Effector memory CD8-positive, alpha-beta T cell (primary cell): ENCODE measurements at places on chromosomes 5 and 9.

DNA sequence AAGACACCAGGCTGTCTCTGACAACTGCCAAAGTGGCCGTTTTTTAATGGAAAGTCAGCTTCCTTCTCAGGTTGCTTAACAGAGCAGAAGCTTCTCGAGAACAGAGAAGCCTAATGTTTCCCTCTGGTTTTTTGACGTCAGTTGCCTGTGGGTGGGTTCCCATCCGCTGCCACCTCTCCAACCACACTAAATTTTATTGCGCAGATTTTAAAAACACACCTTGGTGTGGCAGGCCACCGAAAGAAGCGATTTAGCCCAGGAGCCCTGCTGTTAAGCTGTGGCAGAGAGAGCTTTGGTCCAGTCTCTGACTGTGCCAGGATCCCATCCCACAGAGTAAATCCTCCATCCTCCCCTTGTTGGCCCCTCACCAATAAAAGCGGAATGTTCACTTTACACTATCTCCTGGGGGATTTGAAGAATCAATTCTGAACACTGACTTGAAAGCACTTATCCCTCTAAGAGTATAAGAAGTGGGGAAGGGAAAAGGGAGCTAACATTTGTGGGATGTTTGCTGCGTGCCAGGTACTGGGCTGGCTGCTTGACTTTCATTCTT lies 181.6 kb downstream of the AOPEP start:
- H3K4me3 ChIP-seq = no peak overlapping the region
- H3K4me1 ChIP-seq = peaks cover 5% of the 10 kb centered on the region
- H3K27ac ChIP-seq = no peak overlapping the region
- no peaks in the 10 kb centered on the region for H3K27me3 ChIP-seq
- peaks cover 5% of the 10 kb centered on the region for H3K36me3 ChIP-seq

DNA sequence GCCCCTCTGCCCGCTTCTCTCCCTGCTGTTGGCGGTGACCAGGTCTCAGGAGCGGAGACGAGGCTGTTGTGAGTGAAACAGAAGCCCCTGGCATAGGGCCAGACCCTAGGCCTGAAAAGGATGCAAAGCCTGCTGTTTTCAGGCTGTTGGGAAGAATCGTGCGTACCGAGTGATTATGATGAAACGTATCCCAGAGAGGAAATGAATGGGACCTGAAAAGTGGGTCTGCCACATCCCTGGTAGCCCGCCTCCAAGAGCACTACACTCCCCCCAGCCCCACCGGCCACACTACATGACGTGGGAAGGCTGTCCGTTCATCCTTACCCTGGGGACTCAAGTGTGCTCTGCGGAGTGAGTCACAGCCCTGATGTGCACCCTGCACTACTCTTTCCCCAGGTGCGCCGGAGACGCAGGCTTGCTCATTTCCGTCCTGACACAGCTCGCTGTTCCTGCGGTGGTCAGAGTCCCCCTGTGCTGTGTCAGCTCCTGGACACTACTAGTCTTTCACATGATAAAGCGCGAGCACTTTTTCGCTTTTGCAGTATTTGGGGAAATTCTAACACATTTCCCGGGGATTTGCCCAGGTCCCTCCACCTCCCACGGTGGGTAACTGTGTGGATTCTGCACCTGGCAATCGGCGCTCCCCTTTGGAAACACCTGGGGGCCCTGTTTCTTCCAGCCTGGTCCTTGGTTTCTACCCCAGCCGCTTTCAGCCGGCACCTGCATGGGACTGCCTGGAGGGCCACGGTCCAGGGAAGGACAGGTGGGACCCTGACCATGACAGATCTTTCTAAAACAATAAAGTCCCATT lies 91.5 kb downstream of the ANKRD33B start:
- H3K36me3 ChIP-seq = no peaks in the 10 kb centered on the region
- no peak overlapping the region for H3K27ac ChIP-seq
- DNase-seq = no peak
- H3K27me3 ChIP-seq = no peaks in the 10 kb centered on the region

DNA sequence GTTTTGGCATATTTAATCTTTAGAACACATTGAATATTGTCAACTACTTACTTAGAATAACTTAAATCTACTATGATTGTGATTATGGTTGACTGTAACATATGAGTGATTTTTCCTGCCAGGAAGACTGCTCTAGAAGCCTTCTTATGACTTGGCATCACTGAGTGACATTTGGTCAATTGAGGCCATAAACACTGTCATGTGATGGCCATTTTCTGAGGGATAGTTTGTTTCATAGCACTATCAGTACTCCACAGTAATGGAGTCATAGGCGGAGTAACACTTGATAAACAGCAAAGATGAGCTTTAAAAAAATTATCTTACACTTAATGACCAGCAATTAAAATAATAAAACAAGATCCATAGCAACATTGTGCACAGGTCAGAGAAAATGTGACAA lies 31.0 kb downstream of the C9orf40 start:
- H3K36me3 ChIP-seq = peaks cover 4% of the 10 kb centered on the region
- H3K4me1 ChIP-seq = no peaks in the 10 kb centered on the region
- H3K27ac ChIP-seq = no peak overlapping the region
- H3K4me3 ChIP-seq = no peak overlapping the region

GRCh38 chr5:133432956-133433532 lies 179.3 kb downstream of the FSTL4 start:
- no peaks in the 10 kb centered on the region for H3K4me1 ChIP-seq
- H3K36me3 ChIP-seq = no peaks in the 10 kb centered on the region
- peaks cover 20% of the 10 kb centered on the region for H3K27me3 ChIP-seq
- no peak overlapping the region for H3K27ac ChIP-seq
- H3K4me3 ChIP-seq = no peak overlapping the region

- no peaks in the 10 kb centered on the region for H3K27me3 ChIP-seq
- no peak overlapping the region for H3K4me3 ChIP-seq
- H3K27ac ChIP-seq = peak overlapping the region; percentile 16
- no peak for DNase-seq
- peaks cover 1% of the 10 kb centered on the region for H3K4me1 ChIP-seq
Measured at GRCh38 chr9:135851748-135852147, 55.6 kb downstream of the CAMSAP1 start.

DNA sequence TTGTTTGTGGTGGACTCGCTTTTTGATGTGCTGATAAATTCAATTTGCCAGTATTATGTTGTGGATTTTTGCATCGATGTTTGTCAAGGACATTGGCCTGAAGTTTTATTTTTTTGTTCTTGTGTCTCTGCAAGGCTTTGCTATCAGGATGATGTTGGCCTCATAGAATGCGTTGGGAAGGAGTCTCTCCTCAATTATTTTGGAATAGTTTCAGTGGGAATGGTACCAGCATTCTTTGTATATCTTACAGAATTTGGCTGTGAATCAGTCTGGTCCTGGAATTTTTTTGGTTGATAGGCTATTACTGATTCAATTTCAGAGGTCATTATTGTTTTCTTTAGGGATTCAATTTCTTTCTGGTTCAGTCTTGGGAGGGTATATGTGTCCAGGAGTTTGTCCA lies 141.4 kb upstream of the RGS7BP start:
- no peak overlapping the region for H3K27ac ChIP-seq
- H3K4me1 ChIP-seq = no peaks in the 10 kb centered on the region
- H3K4me3 ChIP-seq = no peak overlapping the region
- no peaks in the 10 kb centered on the region for H3K27me3 ChIP-seq
- no peaks in the 10 kb centered on the region for H3K36me3 ChIP-seq

GRCh38 chr9:89680547-89681467 lies 76.0 kb downstream of the GADD45G start:
- H3K27ac ChIP-seq = no peak overlapping the region
- peaks cover 7% of the 10 kb centered on the region for H3K27me3 ChIP-seq
- no peaks in the 10 kb centered on the region for H3K36me3 ChIP-seq
- H3K4me1 ChIP-seq = no peaks in the 10 kb centered on the region
- no peak overlapping the region for H3K4me3 ChIP-seq

DNA sequence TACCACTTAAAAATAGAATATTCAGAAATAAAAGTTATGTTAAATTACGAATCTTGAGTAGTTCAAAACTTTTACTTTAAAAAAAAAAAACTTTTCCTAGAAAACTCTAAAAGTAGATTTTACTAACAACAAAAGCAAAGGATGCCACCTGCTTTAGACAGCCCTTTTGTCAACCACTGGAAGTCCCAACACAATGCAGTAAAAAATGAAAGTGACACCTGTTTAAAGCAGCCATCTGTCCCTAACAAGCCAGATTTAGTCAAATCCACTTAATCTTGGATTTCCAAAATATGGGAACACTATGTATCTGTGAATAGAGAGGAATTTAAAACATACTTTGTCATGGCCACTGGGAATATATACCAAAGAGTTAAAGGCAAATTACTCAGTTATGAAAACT lies 3.8 kb downstream of the RFX3 start:
- no peaks in the 10 kb centered on the region for H3K27me3 ChIP-seq
- no peak overlapping the region for H3K27ac ChIP-seq
- H3K4me1 ChIP-seq = peaks cover 34% of the 10 kb centered on the region
- no peak for DNase-seq
- H3K4me3 ChIP-seq = no peak overlapping the region

DNA sequence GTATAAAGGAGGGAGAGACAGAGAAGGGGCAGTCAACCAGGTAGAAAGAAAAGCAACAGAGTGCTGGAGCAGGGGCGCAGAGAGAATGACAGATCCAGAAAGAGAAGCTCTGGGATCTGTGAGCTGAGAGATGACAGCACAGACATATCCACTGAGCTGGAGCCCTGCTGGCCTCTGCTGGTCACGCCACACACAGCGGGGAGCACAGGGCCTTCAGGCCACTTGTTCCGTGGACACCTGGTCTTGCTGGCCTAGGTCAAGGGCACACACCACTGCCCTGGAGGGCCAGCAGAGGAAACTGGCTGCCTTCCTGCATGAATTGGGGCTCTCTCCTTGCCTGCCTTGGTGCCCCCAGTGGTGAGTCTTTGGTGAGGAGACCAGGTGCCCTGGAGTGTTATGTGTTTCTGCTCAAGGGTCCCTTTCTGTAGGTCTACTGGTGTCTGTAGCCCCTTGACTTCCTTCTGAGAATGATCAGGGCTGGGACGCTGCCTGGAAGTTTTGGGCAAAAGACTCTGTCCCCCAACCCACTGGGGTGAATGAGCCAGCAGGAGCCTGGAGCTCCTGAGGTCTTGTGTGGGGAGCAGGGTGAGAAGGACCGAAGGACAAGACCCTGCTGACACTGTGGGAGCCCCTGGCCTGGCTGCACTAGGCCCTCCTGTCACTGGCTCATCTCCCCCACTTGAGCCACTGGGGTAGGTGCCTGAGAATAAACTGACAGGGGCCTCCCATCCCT lies 59.2 kb upstream of the ADAMTS2 start:
- H3K27me3 ChIP-seq = no peaks in the 10 kb centered on the region
- no peaks in the 10 kb centered on the region for H3K36me3 ChIP-seq
- no peaks in the 10 kb centered on the region for H3K4me1 ChIP-seq
- H3K4me3 ChIP-seq = no peak overlapping the region
- no peak overlapping the region for H3K27ac ChIP-seq

DNA sequence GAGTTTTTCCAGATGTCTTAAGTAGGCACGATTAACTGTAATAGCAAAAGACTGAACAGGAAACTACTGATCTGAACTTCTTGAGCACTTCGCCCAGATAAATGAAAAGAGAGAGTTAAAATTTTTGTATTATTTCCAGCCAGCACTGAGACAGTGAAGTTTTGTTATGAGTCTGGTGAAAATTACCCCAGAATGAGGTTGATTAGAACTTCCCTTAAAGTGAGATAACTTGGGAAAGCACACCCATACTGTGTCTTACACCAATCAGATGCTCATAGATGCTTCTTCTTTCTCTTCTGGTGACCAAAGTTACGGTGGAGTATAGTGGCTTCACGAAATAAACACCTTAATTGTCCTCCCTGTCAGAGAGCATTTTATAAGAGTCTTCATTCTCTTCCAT lies 131.8 kb upstream of the SLC12A2 start:
- no peaks in the 10 kb centered on the region for H3K4me1 ChIP-seq
- H3K27me3 ChIP-seq = no peaks in the 10 kb centered on the region
- H3K27ac ChIP-seq = no peak overlapping the region

GRCh38 chr5:82417776-82418607 lies 139.8 kb upstream of the RPS23 start:
- DNase-seq = no peak
- no peaks in the 10 kb centered on the region for H3K27me3 ChIP-seq
- H3K36me3 ChIP-seq = peaks cover 3% of the 10 kb centered on the region

GRCh38 chr5:102561894-102562760 lies 63.3 kb upstream of the SLCO6A1 start:
- H3K27me3 ChIP-seq = peaks cover 22% of the 10 kb centered on the region
- no peaks in the 10 kb centered on the region for H3K4me1 ChIP-seq

DNA sequence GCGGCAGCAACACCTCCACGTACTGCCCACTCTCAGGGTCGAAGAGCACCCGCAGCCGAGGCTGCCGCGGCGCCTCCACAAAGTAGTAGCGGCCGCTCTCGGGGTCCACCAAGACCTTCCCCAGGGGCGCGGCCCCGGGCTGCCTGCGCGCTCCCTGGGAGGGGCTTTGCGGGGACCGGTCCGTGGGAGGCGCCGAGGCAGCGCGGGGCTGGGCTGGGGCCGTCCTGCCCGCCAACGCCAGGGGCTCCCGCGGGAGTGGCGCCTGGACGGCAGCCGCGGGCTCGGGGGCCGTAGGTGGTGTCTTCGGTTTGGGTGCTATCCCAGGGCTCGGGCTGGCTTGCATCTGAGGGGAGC lies 2.6 kb upstream of the MZB1 start:
- no peak for DNase-seq
- no peaks in the 10 kb centered on the region for H3K27me3 ChIP-seq
- H3K4me3 ChIP-seq = peak overlapping the region; percentile 92
- H3K27ac ChIP-seq = peak overlapping the region; percentile 98
- H3K4me1 ChIP-seq = peaks cover 34% of the 10 kb centered on the region

DNA sequence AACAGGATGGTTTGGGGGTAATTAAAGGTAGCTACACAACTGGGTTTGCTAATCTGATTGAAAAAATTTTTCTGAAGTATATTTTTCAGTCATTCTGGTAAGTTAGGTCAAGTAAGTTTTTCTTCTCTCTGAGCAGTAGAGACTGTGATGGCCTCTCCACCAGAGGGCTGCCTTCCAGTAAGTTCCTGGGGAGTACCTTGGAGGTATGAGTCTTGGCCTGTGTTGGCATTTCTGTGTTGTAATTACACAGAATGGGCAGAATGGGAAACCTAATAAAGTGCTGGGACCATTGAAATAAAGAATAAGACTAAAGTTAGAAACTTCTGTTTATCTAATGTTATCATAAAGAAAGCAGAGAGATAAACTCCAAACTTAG lies 430.8 kb downstream of the ARHGEF28 start:
- peaks cover 10% of the 10 kb centered on the region for H3K27me3 ChIP-seq
- no peak for DNase-seq
- no peak overlapping the region for H3K4me3 ChIP-seq

DNA sequence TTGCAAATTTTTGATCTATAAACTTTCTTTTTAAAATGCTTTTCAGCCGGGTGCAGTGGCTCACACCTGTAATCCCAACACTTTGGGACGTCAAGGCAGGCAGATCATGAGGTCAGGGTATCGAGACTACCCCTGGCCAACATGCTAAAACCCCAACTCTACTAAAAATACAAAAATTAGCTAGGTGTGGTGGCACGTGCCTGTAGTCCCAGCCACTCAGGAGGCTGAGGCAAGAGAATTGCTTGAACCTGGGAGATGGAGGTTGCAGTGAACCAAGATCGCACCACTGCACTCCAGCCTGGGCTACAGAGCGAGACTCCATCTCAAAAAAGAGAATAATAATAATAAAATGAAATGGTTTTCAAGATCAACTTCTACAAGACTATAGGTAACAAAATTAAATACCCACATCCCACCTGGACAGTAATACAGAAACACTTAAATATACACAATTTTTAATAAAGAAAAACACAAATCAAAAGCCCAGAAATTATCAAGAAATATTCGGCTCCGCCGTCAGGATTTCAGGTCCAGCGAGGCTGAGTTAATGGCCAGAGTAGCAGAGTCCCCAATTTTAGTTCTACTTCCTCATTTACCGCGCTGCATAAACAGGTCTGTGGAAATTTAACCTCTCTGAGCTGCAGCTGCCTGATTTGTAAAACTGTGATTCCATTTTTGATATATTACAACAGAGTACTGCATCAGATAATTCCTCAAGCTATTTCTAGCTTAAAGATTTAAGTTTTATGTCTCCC lies 4.0 kb downstream of the TUT7 start:
- H3K27ac ChIP-seq = no peak overlapping the region
- peaks cover 62% of the 10 kb centered on the region for H3K4me1 ChIP-seq
- no peaks in the 10 kb centered on the region for H3K27me3 ChIP-seq
- no peak for DNase-seq
